ENCODE measurements at places on chromosomes 7 and 10.

DNA sequence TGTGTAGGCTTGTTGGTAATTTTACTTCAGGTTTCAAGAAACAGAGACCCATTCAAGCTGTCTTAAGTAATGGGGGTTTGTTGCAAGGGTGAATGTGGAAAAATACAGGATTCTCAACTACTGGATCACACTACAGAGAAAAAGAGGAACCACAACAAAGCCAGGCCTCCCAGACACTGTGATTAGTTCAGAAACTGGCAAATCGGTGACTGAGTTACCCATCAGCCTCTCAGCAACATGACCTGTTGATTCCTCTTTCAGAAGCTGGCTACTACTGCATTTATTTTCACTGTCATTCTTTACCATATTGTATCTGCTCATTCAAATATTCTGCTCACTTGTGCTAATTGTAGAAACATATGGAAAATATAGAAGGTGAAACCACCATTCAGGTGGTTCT is 16.0 kb downstream of the CCDC71L start:
- DNase-seq: peak; percentile 1

- no peak for DNase-seq
These were observed 43.1 kb downstream of the ARL4A start for GRCh38 chr7:12730523-12730922.

DNA sequence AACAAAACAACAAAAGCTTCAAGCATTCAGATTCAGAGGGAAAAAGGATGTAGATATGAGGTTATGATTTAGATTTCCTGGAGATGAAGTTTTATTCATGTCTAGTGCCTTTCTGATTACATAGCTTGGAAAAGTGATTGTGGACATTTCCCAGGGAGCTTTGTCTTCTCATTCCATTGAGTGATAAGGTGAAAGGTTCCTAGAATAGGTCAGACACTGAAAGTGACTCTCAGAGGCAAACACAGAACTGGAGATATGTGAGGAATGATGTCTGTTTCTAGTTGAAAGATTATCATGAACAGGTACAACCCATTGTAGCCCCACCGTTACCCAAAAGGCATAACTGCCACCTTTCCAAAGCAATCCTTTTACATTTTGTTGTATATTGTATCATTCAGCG is 179.5 kb downstream of the CDCA7L start:
- DNase-seq: no peak

GRCh38 chr10:70169011-70169410 is 1.3 kb downstream of the SAR1A start:
- DNase-seq: no peak

DNA sequence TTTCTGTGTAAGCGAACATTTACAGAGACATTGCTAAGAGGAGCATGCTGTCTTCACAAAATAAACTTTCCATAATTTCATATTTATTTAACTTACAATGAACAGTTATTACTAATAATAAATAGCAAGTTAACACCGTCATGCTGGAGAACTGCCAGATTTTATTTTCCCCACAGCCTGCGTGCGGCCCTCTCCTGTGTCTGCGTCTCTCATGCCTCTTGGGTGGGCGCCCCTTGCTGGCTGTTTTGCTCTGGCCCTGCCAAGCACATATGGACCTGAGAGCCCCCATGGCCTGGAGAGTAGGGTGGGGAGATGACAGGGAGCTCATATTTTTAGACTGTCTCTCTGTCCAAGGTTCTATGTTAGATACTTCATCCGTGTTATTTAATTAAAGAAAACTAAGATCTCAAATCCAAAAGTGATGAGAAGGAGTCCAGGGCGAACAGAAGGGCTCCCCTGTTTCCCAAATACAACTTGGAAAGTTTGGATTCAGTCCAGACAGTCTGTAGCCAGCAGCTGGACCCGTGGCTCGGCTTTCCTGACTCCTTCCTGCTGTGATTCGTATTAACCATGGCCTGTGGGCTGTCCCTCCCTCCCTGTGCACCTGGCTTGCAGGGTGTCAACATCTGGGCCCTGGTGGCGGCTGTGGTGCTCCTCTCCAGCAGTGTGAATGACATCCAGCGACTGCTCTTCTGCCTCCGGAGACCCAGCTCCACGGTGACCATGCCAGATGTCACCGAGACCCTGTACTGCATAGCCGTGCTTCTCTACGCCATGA is 20.5 kb downstream of the FBH1 start:
- DNase-seq: no peak

DNA sequence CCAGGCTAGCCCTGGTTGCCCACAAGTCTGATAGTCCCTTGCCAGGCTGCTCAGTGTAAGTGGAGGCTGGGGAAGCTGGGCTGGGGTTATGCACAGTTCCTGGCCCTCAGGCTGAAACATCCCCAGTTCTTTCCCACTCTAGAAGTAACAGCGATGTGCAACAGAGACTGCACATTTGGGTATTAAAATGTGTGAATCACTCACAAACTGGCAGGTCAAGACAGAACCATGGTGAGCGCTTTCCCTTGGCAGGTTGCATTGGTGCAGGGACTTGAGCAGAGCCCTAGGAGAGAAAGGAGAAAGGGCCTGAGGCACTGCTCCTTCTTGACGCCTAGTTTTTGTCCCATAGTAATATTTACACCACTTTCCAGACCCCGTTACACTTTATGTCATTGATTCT is 56.1 kb upstream of the SLC35B4 start:
- no peak for DNase-seq

GRCh38 chr7:84337429-84337828 is 142.8 kb upstream of the SEMA3A start:
- no peak for DNase-seq

DNA sequence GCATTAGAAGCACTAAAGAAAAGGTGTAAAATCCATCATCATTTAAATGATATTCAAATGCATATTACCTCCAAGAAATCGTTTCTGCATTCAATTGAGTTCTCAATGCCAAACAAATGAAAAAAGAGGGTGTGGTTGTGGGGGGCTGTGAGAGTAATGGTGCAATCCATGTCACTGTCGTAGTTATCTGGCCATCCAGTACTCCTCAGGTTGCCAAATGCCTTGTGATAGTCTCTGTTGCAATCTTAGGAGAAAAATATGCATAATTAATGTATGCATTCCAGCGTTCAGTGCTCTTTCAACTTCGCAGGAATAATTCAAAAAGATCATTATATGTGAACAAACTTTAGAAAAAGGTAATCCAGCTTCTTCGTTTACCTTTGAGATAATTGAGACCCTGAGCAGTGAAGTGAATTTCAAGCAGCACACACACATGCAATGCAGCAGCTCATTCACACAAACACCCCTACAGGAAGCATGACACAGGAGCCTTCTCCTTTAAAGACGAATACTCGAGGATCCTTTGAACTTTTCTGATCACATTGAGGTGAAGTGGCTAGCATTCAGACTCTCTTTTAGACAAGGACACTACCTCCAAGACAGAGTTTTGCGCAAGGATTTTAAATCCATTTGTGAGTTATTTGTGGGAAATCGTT is 73.4 kb downstream of the OR13A1 start:
- no peak for DNase-seq

All from anterior cingulate cortex (tissue), 58 donors.